Cerebellar nuclear complex (tissue), 1 donor: ENCODE measurements at places on chromosomes 5 and 9.

DNA sequence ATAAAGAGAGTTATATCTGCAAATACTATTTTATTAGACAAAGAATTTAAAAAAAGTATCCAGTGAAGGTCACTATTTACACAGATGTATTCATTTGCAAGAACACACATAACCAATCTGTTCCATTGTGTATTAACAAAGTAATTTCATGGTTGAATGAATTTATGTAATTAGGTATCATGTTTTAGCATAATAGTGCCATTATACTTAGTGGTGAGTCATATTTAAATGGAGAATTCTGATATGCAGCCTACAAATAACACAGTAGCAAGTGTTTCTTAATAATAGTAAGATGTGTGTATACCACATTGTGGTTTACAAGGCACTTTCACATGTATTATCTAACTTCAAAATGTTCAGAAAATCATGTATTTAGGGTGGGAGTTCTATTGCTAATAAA is 1028.5 kb upstream of the ACO1 start:
- DNase-seq: no peak

- DNase-seq: no peak
Observed at GRCh38 chr5:14475045-14475444, 106.5 kb upstream of the OTULINL start.

DNA sequence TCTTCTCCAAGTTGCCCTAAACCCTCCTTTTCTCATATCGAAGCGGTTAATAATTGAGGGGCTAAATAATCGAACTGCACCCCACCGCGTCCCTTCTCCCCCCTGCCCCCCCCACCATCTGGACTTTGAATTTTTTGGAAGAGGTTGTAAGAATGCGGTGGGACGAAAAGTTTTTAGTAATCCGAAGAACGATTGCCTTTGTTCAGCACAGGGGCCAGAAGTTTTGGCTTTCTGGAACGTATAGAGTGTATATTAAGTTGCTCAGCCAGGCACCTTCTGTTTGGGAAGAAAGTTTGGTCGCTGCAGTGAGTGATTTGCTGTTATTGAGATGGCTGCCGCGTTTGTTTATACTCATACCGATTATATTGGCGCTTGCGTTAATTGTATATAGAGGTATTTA is 518 bp downstream of the ERBIN start:
- no peak for DNase-seq

GRCh38 chr9:97502984-97503861 is 1.8 kb downstream of the TMOD1 start:
- DNase-seq: no peak

DNA sequence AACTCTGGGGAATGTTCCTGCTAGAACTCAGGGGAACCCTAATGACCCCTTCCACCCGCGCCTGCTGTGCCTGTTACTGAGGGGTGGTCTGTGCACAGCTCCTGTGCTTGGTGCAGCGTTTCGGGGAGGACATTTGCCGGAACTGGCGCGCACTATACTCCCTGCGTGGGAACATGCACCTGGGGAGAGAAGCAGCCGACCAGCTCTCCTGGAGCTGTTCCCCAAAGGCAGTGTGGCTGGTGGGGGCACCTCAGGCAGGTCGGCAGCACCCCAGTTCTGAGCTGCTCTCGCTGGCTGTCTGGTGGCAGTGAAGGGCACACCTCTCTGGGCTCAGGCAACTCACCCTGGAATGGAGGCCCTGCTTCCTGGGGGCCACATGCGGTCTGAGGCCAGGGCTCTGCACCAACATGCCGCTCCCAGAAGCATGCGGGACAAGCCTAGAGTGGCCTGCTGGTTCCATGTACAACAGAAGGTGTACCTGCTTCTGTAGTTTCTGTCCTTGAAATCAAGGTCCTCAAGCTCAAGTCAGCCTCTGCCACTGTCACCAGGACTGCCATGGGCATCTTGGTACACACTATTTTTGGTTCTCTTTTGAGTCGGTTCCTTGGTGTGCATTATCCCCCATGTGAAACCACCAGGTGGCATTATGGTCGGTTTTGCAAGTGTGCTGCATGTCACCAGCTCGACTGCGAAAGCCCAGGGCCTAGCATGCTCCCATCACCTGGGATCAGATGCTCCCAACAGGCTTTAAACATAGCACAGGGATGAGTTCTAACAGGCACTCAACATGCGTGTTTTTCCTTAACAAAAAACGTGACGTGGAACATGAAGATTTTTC is 7.8 kb upstream of the MRNIP start:
- DNase-seq: no peak

DNA sequence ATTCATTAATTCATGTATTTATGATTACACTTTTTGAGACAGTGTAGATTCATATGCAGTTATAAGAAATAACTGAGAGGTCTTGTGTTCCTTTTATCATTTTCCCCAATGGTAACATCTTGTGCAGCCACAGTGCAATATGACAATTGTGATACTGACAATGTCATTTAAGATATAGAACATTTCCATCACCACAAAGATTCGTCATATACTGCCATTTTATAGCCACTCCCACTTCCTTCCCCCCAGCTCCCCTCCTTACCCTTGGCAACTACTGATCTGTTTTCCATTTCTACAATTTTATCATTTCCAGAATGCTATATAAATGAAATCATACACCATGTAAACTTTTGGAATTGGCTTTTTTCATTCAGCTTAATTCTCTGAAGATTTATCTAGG is 53.8 kb downstream of the NR2F1 start:
- no peak for DNase-seq

DNA sequence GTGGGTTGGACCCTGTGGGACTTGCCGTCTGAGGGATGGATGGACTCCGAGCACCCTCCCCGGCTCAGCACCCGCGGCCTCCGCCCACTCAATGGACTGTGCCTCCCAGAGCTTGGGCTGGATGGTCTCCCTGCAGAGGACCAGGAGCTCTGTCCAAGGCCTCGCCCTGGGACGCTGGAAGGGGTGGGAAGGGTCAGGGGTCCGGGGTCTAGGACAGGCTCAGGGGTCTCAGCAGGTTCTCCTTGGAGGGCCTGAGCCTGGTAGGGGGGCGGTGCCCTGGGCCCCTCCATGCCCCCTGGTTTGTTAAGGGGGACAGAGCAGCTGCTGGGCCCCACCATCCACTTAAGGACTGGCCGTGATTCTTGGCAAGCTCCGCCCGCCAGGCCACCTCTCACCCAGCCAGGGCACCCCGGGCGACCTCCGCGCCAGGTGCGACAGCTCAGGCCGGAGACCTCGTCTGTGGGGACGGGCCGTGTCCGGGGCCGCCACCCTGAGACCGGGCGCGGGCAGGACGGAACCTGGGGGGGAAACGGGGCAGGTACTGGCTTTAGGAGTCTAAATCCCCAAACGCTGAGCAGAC is 29.2 kb downstream of the EXOC3 start:
- DNase-seq: no peak

- no peak for DNase-seq
Observed at GRCh38 chr5:172529896-172530295, 75.6 kb upstream of the SH3PXD2B start.

DNA sequence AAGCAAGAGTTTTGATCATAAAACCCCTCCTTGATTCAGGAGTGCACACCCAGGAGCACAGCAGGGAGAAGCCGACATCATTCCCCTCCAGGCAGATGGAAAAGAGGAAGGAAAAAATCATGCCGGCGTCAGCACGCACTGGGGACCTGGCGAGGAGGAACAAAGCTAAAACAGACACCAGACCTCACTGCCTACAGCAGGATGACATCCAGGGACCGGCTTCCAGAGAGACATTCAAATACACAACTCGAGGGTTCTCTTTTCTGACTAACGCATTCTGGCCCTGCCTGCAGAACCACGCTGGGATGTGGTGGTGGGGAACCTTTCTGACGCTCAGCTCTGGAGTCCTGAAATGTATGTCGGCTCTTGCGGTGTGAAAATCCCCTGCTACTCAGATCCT is 2.7 kb downstream of the UBAC1 start:
- DNase-seq: no peak

- no peak for DNase-seq
Observed at GRCh38 chr9:21102305-21102704, 24.6 kb upstream of the IFNB1 start.

GRCh38 chr5:145680767-145681166 is 154.4 kb downstream of the PRELID2 start:
- DNase-seq: no peak

DNA sequence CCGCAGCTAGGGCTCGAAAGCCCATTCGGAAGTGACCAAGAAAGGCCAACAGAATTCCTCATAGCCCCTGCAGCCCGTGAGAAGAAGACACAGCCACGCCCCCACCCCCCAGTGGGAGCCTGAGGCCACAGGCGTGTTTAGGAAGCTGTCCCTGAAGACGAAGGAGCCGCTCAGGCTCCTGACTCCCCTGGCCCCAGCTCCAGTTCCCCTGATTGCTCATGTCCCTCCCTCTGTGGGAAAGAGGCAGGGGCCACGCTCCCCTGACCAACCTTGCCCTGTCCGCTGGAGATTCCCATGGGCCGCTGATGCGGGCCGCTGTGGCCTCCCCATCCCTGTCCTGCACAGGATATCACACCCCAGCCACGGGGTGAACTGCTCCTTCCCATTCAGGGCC is 13.6 kb downstream of the ROPN1L start:
- no peak for DNase-seq

DNA sequence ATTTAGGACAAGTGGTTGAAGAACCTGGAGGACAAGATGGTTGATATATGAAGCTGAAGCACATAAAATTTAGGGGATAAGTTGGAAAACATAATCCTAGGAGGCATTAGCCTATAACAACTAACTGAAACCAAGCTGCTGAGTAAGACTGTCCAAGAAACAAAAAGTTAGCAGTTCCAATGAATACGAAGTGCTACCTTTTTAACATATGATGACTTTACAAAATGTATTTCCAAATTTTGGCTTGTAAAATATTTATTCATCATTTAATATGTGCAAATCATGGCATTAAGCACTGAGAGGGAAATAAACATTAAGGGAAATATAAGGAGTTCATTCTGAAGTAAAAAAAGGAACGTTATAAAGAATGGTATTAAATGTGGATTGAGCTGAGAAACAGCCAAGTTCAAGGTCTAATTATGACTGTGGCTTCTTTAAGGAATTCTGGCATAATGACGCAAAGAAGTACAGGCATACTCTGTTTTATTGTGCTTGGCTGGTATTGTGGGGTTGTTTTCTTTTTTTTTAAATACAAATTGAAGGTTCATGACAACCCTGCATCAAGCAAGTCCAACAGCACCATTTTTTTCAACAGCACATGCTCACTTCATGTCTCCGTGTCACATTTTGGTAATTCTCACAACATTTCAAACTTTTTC is 7.7 kb downstream of the RAPGEF6 start:
- DNase-seq: no peak

GRCh38 chr9:106872641-106873040 is 9.7 kb downstream of the ZNF462 start:
- DNase-seq: no peak

- no peak for DNase-seq
Observed at GRCh38 chr5:159163701-159164046, 45.7 kb downstream of the RNF145 start.

- no peak for DNase-seq
Observed at GRCh38 chr5:31993165-31993961, 180.8 kb downstream of the GOLPH3 start.

DNA sequence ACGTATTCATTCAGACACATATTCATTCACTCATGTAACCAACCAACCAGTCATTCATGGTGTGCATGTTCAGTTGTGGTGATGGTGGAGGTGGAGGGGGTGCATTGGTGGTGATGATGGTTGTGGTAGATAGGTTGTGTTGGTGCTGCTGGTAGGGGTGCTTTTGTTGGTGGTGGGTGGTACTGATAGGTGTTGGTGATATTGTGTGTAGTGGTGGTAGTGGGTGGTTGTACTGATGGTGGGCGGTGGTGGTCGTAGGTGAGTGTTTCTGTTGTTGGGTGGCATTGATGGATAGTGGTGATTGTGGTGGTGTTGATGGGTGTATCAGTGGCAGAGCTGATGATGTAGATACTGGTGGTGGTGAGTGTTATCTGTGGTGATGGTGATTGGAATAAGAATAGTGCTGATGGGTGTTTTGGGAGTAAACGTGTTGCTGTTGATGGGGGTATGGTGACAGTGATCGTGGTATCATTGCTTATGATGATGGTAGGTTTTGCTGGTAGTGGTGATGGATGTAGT is 59.8 kb upstream of the SHB start:
- no peak for DNase-seq

DNA sequence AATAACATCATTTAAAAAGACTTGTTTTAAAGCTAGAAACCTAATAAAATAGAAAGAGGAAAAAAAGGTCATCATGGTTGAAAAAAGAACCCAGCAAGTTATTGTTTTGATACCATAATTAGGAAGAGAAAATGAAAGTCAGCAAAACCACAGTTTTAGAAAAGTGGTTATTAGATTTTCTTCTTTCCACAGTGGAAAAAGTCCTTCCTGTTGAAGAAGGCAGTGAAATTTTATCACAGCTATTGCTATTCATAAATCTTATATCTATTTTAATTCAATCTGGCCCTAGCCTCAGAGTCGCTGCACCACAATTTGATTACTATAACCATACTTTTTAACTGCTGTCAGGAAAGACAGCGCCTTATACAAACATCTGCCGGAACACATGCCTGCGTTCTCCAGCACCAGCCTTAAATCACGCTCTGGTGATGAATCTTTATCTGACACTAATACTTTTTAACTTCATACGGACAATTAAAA is 60.3 kb downstream of the MAPKAP1 start:
- no peak for DNase-seq

- DNase-seq: no peak
Observed at GRCh38 chr9:110604171-110604601, 24.6 kb upstream of the SVEP1 start.

GRCh38 chr9:135997090-135998015 is 36.2 kb upstream of the UBAC1 start:
- DNase-seq: peak; percentile 31

- DNase-seq: no peak
Observed at GRCh38 chr5:13501176-13501575, 443.3 kb downstream of the DNAH5 start.

DNA sequence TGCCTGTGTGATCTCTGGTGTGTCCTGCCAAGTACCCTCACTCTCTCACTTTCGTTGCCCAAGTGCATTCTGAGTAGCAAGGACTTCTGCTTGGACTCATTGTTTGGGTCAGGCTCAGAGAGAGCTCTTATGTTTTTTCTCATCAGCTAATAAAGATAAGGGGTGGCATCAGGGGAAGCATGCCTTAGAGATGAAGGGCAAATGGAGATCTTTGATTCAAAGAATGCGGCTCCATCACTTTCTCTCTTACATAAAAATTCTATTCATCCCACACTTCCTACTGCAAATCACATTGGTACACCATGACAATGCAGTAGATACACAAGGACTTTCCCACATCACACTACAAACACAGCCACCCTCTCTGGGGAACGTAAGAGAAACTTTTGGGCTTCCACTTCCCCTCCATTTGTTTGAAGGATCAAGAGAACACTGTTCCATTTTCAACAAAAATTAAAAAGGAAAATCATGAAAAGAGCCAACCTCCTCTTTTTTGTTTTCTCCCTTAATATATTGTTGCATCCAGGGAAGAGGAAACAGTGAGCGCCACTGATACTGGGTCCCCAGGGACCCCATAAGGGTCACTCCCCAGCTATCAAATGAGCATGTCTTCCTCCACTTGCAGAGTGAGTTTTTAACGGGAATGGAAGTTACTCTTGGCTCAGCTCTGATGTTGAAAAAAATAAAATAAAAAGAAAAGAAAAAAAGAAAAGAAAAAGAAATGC is 73.0 kb downstream of the ZNF366 start:
- no peak for DNase-seq
